Glutamatergic neuron (in vitro differentiated cells): ENCODE measurements at places on chromosomes 5 and 9. TPM values are rescaled to one million over a fixed set of nuclear protein-coding genes. Genes with fewer than 3 reads are reported as not detected.

Gene SIL1
- 15.9 TPM for total RNA-seq

Gene OR1L1
- not detected for total RNA-seq

Gene OR1J2
- not detected for total RNA-seq

Gene GABRA1
- not detected for total RNA-seq

Gene ORM2
- not detected for total RNA-seq

Gene RFESD
- total RNA-seq, result 1.1 TPM

Gene TEK
- 1.0 TPM for total RNA-seq

Gene SEMA5A
- total RNA-seq, result 0.51 TPM

Gene PKN3
- 4.3 TPM for total RNA-seq

Gene FGF18
- 26.3 TPM for total RNA-seq

Gene NMUR2
- not detected for total RNA-seq

Gene RALGPS1
- total RNA-seq, result 23.8 TPM

Gene OR13C4
- total RNA-seq, result not detected

Gene MTREX
- 81.9 TPM for total RNA-seq

Gene STK32A
- total RNA-seq, result 3.2 TPM

Gene SPINK13
- not detected for total RNA-seq

Gene GBGT1
- 1.3 TPM for total RNA-seq

Gene ZNF366
- total RNA-seq, result not detected

Gene CDHR2
- total RNA-seq, result 0.29 TPM

Gene PHF24
- 3.1 TPM for total RNA-seq

Gene SLC4A9
- total RNA-seq, result not detected

Gene SYK
- 10.7 TPM for total RNA-seq

Gene ESM1
- total RNA-seq, result not detected

Gene GFPT2
- 11.6 TPM for total RNA-seq
